GM18507 (cell line): ENCODE measurements at places on chromosomes 5 and 9.

DNA sequence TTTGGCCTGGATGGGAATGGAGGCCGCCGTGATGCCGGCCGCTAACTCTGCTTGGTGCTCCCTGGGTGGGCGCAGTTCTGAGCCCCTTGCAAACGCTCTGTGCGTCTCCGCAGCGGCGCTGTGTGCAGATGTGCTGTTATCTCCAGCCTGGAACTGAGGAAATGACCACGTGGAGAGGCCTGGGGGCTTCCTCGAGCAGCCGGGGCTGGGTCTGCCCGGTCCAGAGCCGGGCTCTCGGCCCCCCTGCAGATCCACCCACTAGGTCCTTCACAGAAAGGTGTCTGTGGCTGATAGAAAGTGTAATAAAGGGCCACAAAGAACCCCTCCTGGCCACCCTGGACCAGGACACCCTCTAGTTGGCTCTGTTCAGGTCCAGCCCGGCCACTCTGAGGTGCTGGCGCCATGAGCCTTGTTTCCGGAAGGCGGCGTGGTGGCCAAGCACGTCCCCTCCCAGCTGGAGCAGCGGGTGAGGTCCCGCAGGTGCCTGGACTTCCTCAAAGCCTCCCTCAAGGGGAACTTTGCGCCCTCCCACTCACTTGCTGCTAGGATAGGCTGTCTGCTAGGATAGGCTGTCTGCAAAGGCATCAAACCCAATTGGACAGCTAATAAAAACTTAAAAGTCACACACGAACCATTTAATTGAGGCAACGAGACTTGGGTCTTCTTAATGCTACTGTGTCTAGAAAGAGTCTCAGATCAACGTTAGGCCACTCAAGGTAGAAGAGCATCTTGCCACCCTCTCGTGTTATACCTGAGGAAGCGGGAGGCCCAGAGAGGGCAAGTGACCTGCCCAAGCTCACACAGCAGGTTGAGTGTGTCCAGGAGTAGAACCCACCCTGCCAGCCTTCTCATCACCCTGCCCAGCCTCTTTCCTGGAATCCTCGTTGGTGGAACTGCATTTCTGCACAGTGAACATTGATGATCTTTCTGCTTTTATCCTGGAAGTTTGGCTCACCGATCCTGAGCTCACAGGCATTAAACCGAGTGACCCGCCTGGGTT, 109.3 kb upstream of the FCN2 start:
- peak; percentile 22 for DNase-seq

- DNase-seq = peak; percentile 25
Measured at GRCh38 chr5:58545912-58546311, 37.0 kb upstream of the RAB3C start.

GRCh38 chr5:17169507-17169906, 47.9 kb upstream of the BASP1 start:
- no peak for DNase-seq

- no peak for DNase-seq
Measured at GRCh38 chr5:103744159-103744558, 181.6 kb upstream of the NUDT12 start.
